Heart left ventricle (tissue), 16 donors: ENCODE measurements at places on chromosomes 3 and 15. TPM values are rescaled to one million over a fixed set of nuclear protein-coding genes. Genes with fewer than 3 reads are reported as not detected.
A peak's percentile ranks its signal among the peaks of the same experiment; 100 is the strongest.

GRCh38 chr3:7789324-7789723 lies 712.3 kb upstream of the LMCD1 start:
- H3K36me3 ChIP-seq = no peaks in the 10 kb centered on the region
- no peak overlapping the region for H3K27ac ChIP-seq
- no peak overlapping the region for H3K4me3 ChIP-seq
- no peak for DNase-seq
- no peaks in the 10 kb centered on the region for H3K4me1 ChIP-seq

DNA sequence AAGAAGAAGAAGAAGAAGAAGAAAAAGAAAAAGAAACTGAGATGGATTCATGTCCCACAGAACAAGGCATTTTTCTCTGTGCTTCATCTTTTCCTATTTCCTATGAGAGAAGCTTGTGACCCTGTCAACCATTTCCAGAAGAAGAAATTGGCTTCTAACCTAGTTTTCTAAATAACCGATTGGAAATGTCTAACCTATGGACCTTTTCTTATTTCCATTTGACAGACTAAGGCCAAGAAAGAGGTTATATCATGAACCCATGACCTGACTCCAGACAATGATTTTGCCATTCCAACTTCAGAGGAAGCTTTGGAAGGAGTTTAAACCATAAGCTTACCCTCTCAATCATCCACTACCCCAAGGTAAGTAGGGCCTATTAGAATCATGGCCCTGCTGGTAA lies 16.3 kb upstream of the CSRNP1 start:
- no peak for DNase-seq
- peaks cover 11% of the 10 kb centered on the region for H3K4me1 ChIP-seq
- no peak overlapping the region for H3K27ac ChIP-seq
- H3K27me3 ChIP-seq = no peaks in the 10 kb centered on the region
- H3K36me3 ChIP-seq = no peaks in the 10 kb centered on the region

The CCR5 gene
- 0.40 TPM for polyA plus RNA-seq

The LRRC49 gene
- polyA plus RNA-seq = 115 TPM

DNA sequence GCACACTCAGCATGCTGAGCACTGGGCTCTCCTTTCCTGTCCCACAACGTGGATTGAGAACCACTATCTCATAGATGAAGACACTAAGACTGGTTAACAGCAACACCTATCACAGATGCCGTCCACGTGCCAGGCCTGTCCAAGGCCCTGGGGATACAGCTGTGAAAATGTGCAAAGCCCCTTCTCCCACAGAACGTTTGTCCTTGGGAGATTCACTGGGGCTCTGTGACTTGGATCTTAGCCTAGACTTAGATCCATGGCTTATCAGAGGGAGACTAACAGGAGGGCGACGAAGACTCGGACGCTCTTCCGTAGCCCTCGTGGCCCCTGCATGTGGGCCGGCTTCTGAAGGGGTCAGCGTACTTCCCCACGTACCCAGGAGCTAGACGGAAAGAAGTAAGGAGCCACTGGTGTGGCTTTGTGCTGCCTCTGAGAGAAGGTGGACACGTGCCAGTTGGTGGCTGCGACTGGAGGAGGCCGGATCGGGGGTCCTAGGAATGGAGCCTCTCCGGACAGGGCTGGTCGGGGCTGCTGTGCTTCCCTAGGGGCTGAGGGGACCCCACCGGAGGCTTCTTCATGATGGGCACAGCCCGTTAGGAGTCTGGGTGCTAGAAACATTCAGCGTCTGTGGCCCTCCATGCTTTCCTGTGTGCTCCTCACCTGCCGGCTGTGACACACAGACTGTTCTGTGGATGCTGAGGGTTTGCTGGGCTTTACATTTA lies 964 bp downstream of the NRROS start:
- H3K27ac ChIP-seq = no peak overlapping the region
- no peaks in the 10 kb centered on the region for H3K36me3 ChIP-seq
- H3K4me1 ChIP-seq = no peaks in the 10 kb centered on the region
- H3K4me3 ChIP-seq = peak overlapping the region; percentile 84
- no peaks in the 10 kb centered on the region for H3K27me3 ChIP-seq

DNA sequence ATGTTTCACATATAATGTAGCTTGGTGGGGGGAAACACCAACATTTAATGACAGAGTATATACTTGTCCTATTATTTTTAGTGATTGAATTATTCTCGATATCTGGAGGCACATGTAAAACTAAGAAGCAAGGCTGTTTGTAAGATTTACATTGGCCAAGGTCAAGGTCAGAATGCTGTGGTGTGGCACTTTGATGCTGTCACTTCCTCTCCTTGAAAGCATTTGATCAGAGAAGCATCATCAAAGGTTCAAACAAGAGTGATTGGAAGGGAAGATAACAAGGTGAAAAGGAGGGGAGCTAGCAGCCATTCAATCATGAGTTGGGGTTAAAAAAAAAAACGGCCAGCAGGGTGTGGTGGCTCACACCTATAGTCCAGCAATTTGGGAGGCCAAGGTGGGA lies 26.4 kb downstream of the RTF1 start:
- no peaks in the 10 kb centered on the region for H3K4me1 ChIP-seq
- no peak for DNase-seq
- H3K4me3 ChIP-seq = no peak overlapping the region
- peaks cover 54% of the 10 kb centered on the region for H3K36me3 ChIP-seq
- H3K27me3 ChIP-seq = no peaks in the 10 kb centered on the region

DNA sequence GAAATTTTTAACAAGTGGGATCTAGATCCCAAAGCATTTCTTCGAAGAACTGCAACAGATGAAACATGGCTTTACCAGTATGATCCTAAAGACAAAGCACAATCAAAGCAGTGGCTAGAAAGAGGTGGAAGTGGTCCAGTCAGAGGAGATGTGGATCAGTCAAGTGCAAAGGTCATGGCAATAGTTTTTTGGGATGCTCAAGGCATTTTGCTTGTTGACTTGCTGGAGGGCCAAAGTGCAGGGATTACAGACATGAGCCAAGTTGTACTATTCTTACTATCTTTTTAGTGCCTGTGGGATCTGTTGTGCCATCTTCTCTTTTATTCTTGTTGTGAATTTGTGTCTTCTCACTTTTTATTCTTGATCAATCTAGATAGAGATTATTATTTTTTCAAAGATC lies 82.0 kb downstream of the REC114 start:
- no peaks in the 10 kb centered on the region for H3K27me3 ChIP-seq
- H3K4me1 ChIP-seq = no peaks in the 10 kb centered on the region
- no peak overlapping the region for H3K27ac ChIP-seq
- no peak overlapping the region for H3K4me3 ChIP-seq

DNA sequence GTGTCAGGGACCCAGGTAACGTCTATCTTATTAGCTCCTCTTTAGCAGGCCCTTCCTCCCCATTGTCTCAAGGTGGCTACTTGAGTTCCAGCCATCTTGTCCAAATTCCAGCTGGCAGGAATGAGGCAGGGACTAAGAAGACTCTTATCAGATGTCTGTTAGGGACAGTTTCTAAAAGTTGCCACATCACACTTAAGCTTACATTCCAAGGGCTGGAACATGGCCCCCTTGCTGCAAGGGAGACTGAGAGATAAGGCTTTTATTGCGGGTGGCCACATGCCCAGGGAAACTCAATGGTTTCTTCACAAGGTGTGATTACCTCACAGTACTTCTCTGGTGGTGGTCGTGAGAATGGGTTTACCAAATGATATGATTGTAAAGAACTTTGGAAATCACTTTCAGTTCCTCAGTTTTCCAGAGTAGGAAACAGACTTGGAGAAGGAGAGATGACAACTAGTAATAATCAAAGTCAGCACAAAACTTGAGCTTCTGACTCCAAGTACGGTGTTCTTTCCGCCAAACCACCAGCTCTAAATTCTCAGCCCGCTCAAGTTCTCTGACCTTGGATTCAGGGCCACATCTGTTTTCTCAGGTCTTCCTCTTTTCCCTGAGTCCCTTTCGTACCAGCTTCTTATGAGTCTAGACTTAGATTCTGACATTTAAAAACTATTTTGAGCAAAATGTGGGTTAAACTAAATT lies 14.2 kb downstream of the PDIA5 start:
- no peaks in the 10 kb centered on the region for H3K36me3 ChIP-seq
- H3K4me3 ChIP-seq = no peak overlapping the region
- H3K4me1 ChIP-seq = peaks cover 88% of the 10 kb centered on the region

- peaks cover 10% of the 10 kb centered on the region for H3K4me1 ChIP-seq
- H3K27ac ChIP-seq = no peak within 1 kb of the TSS
- H3K27me3 ChIP-seq = peaks cover 58% of the 10 kb centered on the region
Observed at GRCh38 chr3:184229394-184230080, at the start of gene VWA5B2. VWA5B2 (plus strand) TSS chr3:184229585; CDS start chr3:184230529, 944 bp downstream.

DNA sequence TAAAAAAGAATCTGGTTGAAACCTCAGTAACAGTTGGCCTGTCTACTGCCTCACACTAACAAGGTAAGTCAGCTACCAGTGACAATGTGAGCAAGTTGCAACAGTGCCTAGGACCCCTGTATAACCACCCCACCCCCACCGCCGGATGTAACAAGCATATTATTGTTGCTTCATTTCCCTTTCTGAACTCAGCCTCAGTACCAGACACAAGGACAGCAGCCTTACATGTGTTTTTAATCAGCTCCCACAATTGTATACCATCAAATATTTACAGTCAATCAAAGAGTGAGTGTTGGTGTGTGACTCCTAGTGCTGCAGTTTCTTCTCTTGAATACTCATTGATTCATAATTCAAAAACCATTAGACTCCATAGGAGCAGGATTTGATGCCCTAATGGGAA lies 96.4 kb downstream of the PYDC2 start:
- H3K36me3 ChIP-seq = no peaks in the 10 kb centered on the region
- no peaks in the 10 kb centered on the region for H3K4me1 ChIP-seq
- H3K27me3 ChIP-seq = no peaks in the 10 kb centered on the region
- no peak for DNase-seq
- H3K4me3 ChIP-seq = no peak overlapping the region
- H3K27ac ChIP-seq = no peak overlapping the region

DNA sequence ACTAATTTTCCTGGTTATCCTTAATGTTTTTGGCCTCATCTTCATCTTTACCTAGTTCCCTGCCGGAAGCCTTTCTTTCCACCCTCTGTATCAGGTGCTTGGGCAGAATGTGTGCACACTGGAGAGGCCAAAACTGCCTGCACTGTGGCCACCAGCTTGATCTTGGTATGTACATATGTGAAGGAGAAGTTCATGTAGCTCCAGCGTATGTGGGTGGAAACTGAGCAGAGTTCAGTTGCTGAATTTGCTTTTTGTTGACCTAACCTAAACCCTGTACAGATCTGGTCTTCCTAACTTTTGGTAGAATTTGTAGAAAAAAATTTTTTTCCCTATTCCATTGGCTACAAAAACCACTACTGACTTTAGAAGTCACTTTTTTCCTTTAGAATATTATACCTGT lies 65.9 kb upstream of the IGSF10 start:
- no peak overlapping the region for H3K27ac ChIP-seq
- H3K4me1 ChIP-seq = no peaks in the 10 kb centered on the region
- no peaks in the 10 kb centered on the region for H3K36me3 ChIP-seq

DNA sequence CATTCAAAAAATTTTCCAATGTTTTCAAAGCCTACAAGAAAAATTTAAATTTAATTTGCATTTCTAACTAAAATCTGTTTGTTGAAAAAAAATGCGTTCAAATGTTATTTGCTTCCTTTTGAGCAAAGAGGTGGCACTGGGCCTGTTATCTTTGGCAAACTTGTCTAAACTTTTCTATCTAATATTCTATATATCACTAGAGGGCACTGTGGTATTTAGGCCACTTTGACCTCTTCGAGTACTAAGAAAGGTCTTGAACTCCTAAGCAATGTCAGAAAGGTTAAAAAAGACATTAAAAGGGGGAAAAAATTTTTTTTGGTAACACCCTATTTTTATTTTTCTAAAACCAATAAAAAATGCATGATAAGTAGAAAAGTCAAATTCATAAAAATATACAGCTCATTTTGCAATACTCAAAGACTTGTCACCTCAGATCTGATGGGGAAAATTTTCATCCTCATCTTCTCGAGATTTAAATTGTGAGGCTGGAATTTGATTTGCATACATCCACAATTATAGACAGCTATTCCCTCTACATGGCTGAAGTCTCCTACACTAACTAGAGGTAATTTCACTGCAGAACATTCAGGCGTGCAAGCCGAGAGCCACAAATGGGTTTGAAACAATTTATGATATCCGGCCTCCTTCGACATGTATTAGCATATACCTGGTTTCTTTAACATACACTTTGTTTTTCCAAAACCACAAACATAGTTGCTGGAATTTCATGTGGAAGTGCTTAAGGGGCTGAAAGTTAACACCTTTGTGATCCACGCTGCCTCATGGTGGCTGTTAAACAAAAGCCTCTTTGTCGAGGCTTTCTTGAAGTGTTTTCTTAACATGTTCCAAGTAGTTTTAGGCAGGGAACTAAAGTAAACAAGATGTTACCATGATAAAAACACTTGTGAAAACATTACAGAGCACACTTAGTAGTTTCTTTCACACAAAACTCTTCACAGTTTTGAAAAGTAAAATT lies 576.4 kb downstream of the FOXP1 start:
- H3K4me1 ChIP-seq = peaks cover 43% of the 10 kb centered on the region
- H3K27ac ChIP-seq = peak overlapping the region; percentile 38
- H3K4me3 ChIP-seq = no peak overlapping the region
- H3K36me3 ChIP-seq = peaks cover 8% of the 10 kb centered on the region
- no peaks in the 10 kb centered on the region for H3K27me3 ChIP-seq
- no peak for DNase-seq

- H3K4me3 ChIP-seq = no peak overlapping the region
- DNase-seq = no peak
- H3K27ac ChIP-seq = no peak overlapping the region
- H3K36me3 ChIP-seq = no peaks in the 10 kb centered on the region
- no peaks in the 10 kb centered on the region for H3K27me3 ChIP-seq
Observed at GRCh38 chr15:47998619-47999019, 122.2 kb upstream of the SLC24A5 start.

DNA sequence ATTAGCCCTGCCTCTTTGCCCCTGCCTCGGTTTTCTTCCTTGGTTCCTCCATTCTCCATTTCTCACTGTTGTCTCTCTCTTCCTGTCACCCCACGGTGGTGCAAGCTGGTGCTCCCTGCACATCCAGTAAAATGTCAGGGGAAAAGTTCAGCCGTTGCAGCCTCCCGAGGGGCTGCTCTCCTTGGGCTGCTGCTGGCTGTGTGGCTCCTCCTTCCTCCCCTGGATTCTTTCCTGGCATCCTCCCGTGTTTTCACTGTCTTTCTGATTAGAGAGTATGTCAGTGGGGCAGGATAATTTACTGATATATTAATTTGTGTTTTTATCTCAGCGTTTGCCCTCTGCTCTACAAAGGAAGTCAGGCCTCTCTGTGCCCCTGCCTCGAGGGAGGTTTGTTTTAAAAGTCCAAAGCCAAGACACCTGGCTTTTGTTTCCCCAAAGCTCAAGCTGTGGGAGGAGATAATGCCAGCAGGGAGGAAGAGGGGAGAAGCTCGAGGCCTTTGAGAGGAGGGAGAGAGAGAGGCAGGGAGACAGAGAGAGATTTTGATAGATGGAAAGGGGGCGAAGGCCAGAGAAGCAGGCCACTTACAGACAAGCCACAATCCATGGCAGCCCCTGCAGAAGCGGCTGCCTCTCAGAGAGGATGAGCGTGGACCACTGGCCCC lies 150.3 kb upstream of the NR2F2 start:
- H3K27me3 ChIP-seq = no peaks in the 10 kb centered on the region
- no peak overlapping the region for H3K4me3 ChIP-seq
- DNase-seq = no peak
- no peak overlapping the region for H3K27ac ChIP-seq
- peaks cover 5% of the 10 kb centered on the region for H3K4me1 ChIP-seq
- H3K36me3 ChIP-seq = no peaks in the 10 kb centered on the region
